Activated T-cell treated with anti-CD3 and anti-CD28 coated beads, Interleukin-2, amount 50 U/mL, for 48 hours (primary cell): ENCODE measurements at places on chromosomes 4 and X.

GRCh38 chr4:6616087-6616995 is 24.1 kb upstream of the MRFAP1 start:
- no peak for DNase-seq

GRCh38 chrX:23825675-23826074 is 42.7 kb downstream of the SAT1 start:
- DNase-seq, result no peak

DNA sequence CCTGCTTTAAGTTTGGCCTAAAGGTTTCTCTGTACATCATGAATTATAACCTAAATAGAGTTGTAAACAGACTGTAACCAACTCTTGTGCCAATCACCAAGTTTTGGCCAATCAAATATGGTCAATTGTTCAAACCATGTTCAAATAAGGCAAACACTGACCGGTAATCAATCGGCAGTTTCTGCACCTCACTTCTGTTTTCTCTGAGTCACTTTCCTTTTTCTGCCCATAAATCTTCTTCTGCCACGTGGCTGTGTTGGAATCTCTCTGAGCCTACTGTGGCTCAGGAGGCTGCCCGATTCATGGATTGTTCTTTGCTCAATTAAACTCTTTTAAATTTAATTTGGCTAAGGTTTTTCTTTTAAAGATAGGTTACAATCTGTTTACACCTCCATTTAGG is 16.5 kb upstream of the ENPP6 start:
- DNase-seq, result no peak

GRCh38 chr4:40225497-40225896 is 28.7 kb downstream of the RHOH start:
- peak; percentile 25 for DNase-seq

DNA sequence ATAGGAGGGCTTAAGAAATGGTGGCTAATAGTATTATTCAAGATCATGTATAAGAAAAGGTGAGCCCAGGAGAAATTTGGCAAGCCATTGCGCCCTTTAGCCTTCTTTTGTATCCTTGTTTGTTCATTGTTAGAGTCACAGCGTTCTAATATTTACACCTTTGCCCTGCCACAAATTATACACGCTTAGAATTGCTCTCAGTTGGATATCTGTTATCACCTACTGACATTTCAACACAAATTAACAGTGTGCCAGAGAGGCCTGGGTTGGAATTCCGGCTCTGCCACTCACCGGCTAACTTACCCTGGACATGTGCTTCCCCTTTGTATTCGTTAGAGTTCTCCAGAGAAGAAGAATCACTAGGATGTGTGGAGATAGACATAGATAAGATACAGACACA is 148.7 kb upstream of the KIT start:
- DNase-seq, result no peak

GRCh38 chr4:74098427-74098994 is 484 bp downstream of the CXCL2 start:
- no peak for DNase-seq

- no peak for DNase-seq
Measured at GRCh38 chr4:152594978-152595925, 59.4 kb upstream of the FBXW7 start.

DNA sequence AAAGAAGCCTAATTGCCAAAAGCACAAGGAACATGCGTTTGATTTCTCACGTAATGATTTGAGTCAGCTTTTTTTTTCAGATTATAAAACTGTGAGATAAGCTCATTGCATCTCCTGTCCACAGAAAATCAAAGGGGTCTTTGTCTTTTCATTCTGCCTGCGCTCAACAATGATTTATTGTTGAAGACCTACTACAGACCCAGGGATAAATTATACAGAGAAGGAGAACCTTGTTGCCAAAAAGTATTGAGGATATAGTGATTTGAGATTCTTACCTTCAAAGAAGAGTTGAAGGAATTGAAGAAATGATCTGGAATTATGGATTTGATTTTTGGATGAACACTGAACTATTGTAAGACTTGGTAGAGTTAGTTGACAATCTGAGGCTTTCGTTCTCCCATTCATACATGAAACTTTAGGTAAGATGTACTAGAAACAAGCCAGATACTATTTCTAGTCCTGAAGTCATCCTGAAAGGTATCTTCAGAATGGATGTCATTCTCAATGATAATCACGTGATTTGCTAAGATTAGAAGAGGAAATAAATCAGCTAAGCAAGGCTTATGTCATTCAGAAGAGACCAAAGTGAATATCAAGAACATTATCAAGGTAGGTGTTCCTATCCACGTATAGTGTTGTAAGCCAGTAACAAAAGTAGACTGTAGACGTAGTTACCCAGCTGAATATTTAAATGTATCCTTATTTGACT is 71.1 kb upstream of the SCOC start:
- DNase-seq, result no peak
